ENCODE measurements at places on chromosomes 12 and 14.

DNA sequence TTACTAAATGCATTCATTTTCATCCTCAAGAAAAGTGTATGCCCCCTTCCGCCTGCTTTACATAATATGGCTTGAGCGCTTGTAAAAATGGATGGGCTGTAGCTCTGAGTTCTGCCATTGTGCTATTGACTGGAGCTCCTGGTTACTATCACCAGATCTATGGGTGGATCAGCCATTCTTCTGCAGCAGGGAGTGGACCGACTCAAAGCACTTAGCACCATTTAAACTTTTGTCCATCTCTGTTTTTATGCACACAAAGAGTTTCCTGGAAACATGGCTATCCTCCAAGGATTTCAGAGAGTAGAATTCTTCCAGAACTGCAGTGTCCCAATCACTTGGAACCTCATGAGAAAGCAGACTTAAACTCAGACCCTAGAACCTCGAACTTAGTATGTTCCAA lies 4.5 kb upstream of the NUMB start:
- DNase-seq: no peak

DNA sequence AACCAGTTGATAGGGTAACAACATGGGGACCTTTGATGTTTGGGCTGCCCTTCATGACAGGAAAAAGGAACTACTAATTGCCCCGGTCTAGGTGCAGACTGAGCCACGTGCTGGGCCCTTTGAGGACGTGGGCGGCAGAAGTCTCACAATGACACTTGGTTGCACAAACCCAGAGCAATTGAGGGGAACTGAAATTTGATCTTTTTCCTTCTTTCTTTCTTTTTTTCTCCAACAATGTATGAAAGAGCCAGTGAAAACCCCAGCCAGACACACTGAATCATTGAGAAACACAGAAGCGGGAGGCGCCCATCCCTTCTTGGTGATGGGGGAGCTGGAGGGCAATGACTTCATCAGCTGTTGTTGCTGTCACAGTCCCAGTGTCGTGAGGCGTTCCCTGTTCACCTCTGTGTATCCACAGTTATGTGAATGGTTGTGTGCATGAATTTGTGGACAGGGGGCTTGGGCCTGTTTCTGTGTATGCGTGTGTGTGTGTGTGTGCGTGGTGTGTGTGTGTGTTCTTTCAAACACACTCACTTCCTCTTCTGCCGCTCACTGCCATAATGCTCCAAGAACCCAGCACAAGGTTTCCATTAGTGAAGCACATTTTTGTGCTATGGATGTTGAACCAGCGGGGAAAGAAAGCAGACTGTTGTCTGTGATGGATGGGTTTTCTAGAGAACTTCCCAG lies 137.5 kb upstream of the CCND2 start:
- DNase-seq: peak; percentile 52

DNA sequence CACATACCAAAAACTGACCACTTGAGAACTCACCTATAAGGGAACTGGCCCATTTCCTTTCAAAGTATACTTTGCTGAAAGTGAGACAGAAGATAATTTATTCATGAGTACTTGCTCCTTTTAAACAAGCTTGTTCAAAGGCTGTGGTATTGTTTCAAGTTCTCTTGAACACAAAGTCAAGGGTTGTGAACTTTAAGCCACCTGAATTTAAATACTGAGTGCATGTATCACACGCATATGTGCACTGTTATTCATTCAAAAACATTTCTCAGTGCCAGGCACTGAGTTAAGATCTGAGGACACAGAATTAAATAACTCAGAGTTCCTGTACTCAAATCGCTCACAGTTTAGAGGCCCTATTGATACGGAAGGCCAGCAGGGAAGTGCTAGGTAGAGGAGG lies 19.1 kb upstream of the LDHB start:
- DNase-seq: no peak

- DNase-seq: no peak
These were observed 221.7 kb downstream of the ATP23 start for GRCh38 chr12:58163021-58163420.

DNA sequence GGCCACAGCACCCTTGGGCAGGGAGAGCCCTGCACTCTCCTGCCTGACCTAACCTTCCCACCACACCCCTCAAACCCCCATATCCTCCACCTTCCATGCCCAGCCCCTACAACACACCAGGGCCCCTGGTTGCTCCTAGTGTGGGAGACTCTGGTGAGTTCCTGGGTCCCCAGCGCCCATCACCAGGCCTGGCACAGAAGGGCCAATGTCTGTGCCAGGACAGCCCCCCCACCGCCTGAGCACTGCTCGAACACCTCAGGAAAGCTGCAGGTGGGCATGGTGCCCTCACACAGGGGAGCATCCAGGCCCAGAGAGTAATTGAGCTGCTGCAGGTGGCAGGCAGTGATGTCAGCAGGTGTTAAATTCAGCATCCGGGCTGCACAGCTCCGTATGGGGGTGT lies 15.2 kb downstream of the ADCY6 start:
- DNase-seq: no peak

- DNase-seq: no peak
These were observed 204.3 kb downstream of the KIF26A start for GRCh38 chr14:104342435-104343293.

GRCh38 chr14:93619176-93619793 lies 169.0 kb downstream of the PRIMA1 start:
- peak; percentile 75 for DNase-seq

DNA sequence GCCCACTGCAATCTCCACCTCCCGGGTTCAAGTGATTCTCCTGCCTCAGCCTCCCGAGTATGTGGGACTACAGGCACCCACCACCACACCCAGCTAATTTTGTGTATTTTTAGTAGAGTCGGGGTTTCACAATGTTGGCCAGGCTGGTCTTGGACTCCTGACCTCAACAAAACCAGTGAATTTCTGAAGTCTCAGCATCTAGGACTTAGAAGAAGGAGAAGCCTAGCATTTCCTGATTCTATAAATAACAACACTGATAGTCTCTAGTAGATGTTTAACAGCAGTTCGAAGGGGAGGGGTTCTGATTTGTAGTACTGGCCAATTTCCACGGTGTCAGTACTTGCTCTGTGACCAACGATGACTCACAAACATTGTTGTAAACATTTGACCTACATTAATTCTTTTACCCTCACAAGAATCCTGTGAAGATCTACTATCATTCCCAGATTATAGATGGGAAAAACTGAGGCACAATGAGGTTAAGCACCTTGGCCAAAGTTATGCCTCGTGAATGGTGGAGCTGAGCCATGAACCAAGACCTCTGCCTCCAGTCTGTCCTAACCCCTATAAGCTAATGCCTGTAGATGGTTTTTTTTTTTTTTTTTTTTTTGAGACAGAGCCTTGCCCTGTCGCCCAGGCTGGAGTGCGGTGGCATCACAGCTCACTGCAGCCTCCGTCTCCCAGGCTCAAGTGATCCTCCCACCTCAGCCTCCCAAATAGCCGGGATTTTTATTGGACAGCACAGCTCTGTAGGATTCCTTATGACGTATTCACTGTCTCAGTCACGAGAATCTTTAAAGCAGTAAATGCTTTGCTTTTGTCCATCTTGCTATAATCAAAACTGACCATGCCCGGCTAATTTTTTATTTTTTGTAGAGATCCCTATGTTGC lies 5.2 kb downstream of the P2RX4 start:
- DNase-seq: peak; percentile 54

DNA sequence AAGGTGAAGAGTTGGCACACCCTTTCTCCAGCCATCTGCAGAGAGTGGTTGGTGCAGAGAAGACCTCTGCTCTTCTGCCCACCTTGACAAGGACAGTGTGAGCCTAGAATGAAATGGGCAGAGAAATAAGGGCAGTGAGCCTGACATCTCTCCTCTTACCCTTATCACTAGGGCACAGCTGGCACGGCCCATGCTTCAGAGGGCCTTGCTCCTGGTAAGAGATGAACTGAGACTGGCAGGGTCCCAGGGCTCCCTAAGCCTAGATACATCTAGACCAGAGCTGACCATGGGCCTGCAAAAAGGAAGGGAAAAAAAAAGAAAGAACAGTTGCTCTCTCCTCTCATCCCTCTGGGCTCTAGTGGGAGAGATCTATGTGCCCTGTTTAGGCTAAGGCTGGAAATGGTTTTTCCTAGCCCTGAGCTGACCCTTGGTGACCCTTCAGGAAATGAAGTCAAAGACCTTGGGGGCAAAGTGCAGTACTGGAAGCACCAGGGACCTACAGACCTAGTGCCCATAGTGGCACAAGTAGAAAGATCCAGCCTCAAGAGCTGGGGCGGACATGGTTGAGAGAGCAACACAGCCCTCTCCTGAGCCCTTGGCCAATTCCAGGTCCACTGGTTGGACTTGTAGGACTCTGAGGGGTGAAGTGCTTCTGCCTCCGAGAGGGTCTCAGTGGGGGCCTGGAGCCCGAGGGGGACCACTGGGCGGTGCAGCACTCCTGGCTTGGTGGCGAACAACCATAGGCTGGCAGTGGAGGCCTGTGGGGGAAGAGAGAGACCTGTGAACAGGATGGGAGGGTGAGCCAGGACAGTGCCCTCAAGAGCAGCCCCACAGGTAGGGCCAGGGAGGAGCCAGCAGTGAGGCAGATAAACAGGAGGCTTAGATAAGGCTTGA lies 22.0 kb downstream of the PRPF40B start:
- DNase-seq: no peak

GRCh38 chr12:90947869-90948268 lies 7.1 kb downstream of the CCER1 start:
- DNase-seq: no peak

GRCh38 chr12:119624966-119625365 lies 31.4 kb downstream of the TMEM233 start:
- DNase-seq: no peak

- DNase-seq: no peak
These were observed 165.1 kb downstream of the GXYLT1 start for GRCh38 chr12:41979574-41979973.

GRCh38 chr12:132986885-132987225 lies 688 bp downstream of the ZNF26 start:
- DNase-seq: no peak

- DNase-seq: no peak
These were observed 83.5 kb downstream of the NTF3 start for GRCh38 chr12:5515458-5515857.

GRCh38 chr12:106739318-106739717 lies 35.2 kb upstream of the RIC8B start:
- DNase-seq: no peak

DNA sequence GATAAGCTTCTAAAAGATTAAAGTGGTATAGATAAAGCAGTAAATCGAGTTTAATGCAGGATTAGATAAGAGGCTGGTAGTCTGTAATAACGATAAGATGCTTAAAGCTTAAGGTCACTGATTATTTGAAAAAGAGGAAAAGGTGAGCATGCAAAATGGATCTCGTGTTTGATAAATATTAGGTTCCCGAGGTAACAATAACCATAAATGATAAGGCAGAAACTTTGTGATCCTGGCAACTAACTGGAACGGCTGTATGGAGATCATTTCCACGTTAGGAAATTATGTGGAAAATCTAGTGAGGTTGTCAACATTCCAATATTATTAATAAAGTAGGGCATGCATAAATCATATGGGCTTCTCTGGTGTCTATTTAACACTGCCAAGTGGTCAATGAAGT lies 255.5 kb downstream of the EFCAB11 start:
- no peak for DNase-seq

DNA sequence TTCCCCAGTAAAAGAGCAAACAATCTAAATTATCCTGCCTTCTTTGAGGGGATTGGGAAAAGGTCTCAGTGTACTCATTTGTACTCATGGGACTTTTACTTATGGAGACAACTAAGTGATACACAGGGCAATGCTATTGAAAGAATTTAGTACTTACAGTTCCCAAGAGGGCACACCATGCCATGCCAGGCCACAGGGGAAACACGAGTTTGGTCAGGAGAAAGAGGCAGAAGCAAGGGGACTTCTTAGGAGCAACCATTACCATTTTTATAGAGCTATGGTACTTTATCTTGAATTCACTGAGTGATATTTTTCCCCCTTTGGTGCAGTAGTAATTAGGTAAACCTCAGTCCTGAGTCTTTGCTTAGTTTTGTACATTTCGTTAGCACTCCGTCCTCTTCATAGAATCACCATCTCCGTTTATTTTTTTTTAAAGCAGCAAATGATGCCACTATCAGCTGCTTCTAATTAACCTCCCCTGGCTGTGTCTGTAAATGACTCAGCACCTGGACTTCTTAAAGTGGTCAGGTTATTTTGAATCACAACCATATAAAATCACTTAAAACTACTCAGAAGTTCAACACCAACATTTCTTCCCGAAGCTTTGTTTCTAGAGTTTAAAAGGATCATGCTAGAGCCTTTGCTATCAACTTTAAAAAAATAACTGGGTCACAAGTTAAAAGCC lies 5.9 kb upstream of the WASHC3 start:
- DNase-seq: no peak

GRCh38 chr12:27436029-27436428 lies 10.5 kb upstream of the SMCO2 start:
- DNase-seq: no peak

DNA sequence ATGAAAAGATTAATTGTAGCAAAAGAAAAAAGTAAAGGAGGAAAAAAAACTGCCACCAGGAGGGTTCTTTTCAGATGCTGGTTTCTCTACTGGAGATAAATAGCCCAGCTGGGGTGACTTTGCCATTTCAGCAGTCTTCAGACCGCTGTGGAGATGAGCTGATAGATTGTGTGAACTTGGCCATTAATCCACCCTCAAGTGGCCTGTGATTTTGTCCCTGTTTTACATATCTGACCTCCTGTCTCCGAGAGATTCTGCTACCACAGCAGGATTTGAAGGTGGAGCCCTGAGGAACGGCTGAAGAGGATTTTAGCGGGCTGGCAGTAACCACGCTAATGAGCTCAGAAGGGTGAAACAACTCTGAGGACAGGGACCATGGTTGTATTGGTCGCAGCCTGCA lies 72.7 kb downstream of the WSCD2 start:
- DNase-seq: no peak

DNA sequence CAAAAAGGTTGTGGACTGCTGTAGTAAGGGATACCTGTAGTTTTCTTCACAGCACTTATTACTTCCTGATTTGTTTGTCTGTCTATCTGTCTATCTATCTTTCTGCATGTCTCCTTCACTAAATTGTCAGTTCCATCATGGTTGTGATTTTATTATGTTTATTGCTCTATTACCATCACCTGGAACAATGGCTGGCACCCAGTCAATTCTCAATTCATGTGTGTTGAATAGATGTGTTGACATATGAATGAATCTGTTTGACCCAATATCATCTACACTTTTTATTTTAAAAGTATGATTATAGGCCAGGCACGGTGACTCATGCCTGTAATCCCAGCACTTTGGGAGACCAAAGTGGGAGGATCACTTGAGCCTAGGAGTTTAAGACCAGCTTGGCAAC lies 224.4 kb downstream of the NUBPL start:
- no peak for DNase-seq

- DNase-seq: no peak
These were observed 659.5 kb downstream of the TMEM121 start for GRCh38 chr14:106185837-106186233.

DNA sequence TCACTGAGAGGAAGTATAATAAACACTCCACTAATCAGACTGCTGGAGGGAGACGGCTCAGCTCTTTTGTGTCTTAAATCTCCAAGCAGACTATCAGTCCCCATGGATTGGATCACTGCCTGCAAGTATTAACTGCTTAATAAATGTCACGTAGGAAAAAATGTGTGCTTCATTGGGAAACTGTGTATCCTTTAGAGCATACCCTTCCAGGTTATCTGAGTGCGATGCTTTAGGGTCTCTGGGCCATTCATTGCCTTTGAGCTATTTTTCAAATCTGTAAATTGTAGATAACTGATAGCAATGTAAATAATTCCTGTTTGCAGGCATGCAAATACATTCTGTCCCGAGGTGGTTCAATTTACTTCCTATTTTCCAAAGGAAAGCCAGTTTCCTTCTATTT lies 45.0 kb upstream of the VASH1 start:
- DNase-seq: no peak

Data from Ammon's horn (tissue), 1 donor.